Stimulated activated CD4-positive, alpha-beta T cell treated with anti-CD3 and anti-CD28 coated beads, Interleukin-4, amount 100 ng/mL, for 48 hours (primary cell): ENCODE measurements at places on chromosomes 11 and 22.

DNA sequence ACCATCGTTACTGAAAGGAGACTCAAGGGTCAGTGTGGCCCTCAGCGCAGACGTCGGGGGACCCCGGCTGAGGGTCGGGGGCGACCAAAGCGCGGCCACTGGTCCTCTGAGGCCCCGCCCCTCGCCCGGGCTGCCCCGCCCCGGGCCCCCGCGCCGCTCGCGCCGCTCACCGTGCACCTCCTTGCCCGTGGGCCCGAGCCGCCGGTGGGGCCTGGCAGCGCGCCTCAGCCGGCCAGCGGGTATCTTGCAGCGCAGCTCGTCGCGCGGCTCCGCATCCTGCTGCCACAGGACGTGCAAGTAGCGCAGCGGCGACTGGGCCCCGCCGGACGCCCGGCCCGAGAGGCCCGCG, 419 bp downstream of the ANKRD54 start:
- DNase-seq = peak; percentile 44

- DNase-seq = no peak
These were observed 40.9 kb upstream of the OR9Q1 start for GRCh38 chr11:57982776-57983175.

GRCh38 chr22:19495562-19496323, 16.0 kb downstream of the CDC45 start:
- DNase-seq = no peak

- no peak for DNase-seq
These were observed 19.0 kb upstream of the CECR2 start for GRCh38 chr22:17350292-17350691.

GRCh38 chr11:64854534-64855502, 10.4 kb upstream of the CDC42BPG start:
- no peak for DNase-seq

GRCh38 chr22:30115705-30116104, 35.4 kb downstream of the HORMAD2 start:
- DNase-seq = no peak

GRCh38 chr11:76782531-76783293, 444 bp upstream of the TSKU start:
- DNase-seq = peak; percentile 57

DNA sequence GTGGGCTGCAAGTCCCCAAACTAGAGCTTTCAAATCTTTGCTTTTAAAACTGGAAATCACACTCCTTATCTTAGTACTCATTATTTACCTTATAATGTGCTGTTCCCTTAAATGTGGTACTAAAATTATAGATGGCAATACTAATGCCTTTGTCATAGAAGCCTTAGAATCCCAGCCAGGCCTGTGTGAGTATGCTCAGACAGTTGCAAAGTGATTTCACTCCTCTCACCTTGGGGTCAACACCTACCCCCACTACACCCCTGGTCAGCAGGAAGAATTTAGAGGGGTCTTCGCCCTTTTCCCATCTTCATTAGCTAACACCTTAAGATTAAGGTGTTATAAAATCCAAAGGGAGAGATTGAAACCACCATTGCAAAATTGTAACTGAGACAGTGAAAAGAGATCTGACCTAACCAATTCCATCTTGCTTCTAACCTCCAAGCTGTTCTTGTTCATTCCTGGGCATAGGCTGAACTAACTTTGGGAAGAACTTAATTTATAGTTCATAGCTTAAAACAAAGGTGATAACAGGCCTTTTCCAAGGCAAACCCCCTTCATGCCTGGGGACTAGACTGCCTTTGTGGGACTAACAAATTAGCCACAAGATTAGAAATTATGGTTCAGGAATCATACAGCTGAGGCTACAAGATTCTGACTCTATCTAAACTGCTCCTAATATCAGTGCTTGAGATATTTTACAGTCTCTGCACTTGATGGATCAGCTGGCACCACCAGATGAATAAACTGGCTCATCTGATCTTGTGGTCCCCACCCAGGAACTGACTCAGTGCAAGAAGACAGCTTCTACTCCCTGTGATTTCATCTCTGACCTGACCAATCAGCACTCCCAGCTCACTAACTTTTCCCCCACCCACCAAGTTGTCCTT, 10.4 kb upstream of the MRPL17 start:
- peak; percentile 63 for DNase-seq

DNA sequence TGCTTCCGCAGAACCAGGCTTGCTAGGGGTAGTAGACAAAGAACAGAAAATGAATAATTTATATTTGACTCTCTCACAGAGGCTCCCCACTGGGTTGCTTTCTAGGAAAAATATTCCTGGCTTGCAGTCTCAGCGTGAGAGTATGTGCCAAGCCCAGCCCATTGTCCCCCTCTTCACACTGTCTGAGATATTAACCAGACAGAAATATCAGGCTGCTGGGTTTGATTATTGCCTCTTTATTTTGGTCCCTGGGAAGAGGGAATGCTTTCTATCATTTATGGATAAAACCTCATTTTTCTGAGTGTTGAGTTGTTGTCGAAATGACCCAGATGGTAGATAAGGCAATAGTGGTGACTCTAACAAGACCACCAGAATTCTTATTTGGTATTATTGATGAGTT, 367.9 kb downstream of the METTL15 start:
- no peak for DNase-seq

- DNase-seq = peak; percentile 43
These were observed 6.7 kb upstream of the AHNAK start for GRCh38 chr11:62553080-62553838.

- DNase-seq = no peak
These were observed 11.5 kb downstream of the ZDHHC5 start for GRCh38 chr11:57679396-57679795.

- no peak for DNase-seq
These were observed 235.6 kb downstream of the FAT3 start for GRCh38 chr11:92460213-92460612.

- no peak for DNase-seq
These were observed 78.8 kb downstream of the C11orf65 start for GRCh38 chr11:108388576-108388975.
